Sciatic nerve (tissue), 2 donors: ENCODE measurements at places on chromosomes 12 and 14.
A peak's percentile ranks its signal among the peaks of the same experiment; 100 is the strongest.

- DNase-seq: no peak
These were observed 21.8 kb downstream of the PLEKHG3 start for GRCh38 chr14:64725879-64726584.

DNA sequence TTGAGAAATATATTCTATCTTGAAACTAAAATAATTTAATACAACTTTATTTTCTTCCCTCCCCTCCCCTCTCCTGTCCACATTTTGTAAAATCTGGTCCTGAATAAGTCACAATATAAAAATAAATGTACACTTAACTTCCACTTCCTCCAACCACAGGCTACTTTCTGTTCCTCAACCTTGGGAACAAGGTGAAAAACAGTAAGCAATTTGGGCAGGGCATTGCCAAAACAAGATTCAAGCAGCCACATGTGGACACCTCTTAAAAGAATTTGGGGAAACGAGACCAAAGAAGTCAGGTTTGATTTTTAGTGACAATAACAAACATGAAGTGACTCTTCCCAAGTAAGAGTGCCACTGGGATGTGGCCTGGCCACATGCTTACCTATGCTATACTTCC lies 115.7 kb downstream of the PTPRQ start:
- DNase-seq: no peak

- no peak for DNase-seq
These were observed 7.6 kb downstream of the SUSD6 start for GRCh38 chr14:69619012-69619411.

DNA sequence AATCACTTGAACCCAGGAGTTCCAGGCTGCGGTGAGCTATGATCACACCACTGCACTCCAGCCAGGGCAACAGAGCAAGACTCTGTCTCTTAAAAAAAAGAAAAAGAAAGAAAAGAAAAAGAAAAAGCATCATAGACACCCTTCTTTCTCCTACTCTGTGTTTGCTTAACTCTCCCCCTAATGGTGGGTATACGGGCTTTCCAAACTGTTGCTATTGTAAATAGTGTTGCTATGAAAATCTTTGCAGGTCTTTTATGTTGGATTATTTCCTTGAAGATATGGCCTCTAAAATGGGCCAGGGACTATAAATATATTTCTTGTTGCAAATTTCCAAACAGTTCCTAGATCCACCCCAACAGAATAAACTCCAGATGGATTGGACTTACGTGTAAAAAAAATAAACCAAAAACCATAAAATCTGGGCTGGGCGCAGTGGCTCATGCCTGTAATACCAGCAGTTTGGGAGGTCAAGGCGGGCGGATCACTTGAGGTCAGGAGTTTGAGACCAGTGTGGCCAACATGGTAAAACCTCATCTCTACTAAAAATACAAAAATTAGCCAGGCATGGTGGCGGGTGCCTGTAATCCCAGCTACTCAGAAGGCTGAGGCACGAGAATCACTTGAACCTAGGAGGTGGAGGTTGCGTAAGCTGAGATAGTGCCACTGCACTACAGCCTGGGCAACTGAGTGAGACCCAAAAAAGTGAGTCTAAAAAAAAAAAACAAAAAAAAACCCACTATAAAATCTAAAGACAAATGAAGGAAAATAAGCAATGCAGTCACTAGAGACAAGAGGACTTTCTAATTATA lies 25.9 kb downstream of the NFKBIA start:
- DNase-seq: no peak

DNA sequence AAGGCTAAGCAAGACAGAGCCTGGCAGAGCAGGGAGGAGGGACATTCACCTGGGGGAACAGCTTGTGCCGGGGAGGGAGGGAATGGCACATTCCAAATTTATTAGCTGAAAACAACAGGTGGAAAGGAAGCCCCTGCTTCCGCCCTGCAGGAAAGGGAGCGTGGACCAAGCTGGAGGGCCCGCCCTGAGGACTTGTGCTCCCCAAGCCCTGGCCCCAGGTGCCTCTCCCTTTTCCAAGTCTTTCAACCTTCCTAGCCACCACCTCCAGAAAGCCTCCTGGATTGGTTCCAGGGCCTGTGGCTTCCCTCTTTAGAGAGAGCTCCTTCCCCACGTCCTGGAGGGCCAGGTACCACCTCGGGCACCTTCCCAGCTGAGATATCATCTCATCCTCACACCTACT lies 2.7 kb downstream of the DEGS2 start:
- DNase-seq: no peak

- DNase-seq: no peak
These were observed 68.5 kb upstream of the LGR5 start for GRCh38 chr12:71371122-71371521.

GRCh38 chr14:94863366-94863765 lies 93.5 kb upstream of the GSC start:
- DNase-seq: no peak

- no peak for DNase-seq
These were observed 307.2 kb downstream of the ATP23 start for GRCh38 chr12:58248599-58248998.

DNA sequence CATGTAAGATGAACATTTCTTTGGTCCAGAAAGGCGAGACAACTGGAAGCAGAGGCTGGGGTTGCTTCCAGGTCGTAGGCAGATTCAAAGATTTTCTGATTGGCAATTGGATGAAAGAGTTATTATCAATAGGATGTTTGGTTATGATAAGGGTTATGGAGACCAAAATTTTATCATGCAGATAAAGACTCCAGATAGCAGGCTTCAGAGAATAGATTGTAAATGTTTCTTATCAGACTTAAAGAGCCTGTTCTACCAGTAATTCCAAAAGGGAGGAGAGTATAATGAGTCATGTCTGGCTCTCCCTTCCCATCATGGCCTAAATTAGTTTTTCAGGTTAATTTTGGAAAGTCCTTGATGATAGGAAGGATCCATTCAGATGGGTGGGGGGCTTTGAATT lies 55.6 kb downstream of the C14orf39 start:
- DNase-seq: no peak

DNA sequence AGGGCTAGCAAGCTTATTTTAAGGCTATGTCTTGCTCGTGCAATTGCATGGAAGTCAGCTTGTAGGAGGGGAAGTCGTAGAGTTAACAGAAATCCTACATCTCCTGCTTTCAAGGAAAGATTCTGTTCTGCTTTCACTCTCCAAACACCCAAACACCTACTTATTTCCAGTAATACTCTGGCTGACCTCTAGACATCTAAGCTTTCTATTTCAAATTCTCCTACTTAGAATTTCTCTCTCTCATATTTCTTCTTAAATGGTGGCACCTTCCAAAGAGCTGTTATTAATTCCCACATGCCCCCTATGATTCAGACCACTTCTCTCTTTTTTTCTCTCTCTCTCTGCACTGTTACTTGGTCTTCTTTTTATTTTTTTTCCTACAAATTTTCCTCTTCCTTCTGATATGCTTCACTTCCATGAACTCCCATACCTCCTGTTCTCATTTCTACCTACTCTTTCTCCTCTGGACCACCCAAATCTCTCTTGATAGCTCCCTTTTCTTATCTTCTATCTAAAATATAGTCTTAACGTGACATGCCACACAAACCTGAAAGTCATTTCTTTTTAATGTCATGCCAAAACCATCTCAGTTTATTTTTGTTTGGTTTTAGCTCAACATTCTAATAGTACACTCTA lies 90.8 kb downstream of the RPS6KA5 start:
- DNase-seq: no peak

DNA sequence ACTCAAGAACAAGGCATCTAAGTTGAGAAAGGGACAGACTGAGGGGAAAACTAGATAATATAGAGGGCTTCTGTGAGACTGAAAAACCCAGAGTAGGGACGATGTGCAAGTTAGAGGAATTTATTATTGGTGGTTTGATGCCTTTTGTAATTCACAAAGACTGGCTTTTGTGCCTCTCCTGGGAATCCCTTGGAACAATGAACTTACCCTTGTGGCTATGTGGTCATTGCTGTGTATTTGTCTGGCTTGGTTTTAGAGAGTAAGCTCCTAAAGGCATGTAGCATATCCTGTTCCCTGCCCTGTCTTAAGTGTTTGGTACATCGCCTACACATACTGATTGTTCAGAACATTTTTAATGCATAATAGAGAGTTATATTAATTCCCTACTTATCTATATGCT lies 26.6 kb downstream of the DCN start:
- DNase-seq: no peak

- DNase-seq: no peak
These were observed 12.7 kb upstream of the DNAH10 start for GRCh38 chr12:123749355-123749754.

DNA sequence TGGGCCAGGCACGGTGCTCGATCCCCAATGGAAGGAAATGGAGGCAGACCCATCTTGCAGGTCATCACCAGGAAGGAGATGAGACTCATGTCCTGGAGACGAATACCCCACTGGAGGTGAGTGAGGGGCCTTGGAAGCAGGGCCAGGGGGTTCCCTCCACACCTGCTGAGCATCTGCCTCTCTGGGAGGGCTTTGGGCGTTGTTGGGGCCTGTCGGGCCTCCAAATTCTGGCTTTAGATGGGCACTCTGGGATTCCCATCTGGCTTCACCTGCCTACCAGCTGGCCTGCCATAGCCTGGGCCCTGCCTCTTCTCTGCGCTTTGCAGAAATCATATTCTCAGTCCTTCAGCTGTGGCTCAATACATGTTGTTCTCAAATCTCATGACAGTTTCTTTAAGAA lies 13.9 kb downstream of the RTL1 start:
- no peak for DNase-seq

DNA sequence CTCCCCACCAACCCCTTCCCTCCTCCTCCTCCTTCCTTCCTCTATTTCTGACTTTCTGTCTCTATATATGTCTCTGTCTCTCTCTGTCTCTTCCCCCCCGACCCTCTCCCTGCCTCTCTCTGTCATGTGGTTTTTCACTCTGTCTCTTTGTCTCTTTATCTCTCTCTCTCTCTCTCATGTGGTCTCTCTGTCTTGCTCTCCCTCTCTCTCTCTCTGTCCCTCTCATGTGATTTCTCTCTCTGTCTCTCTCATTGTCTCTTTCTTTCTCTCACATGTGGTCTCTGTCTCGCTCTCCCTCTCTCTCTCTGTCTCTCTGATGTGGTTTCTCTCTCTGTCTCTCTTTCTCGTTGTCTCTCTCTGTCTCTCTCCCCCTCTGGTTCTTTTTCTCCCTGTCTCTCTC lies 59.3 kb downstream of the PHETA1 start:
- no peak for DNase-seq

GRCh38 chr12:55707841-55708694 lies at the start of gene ITGA7:
ITGA7 (minus strand) TSS chr12:55707904; CDS start chr12:55707682, 222 bp downstream.
- peak; percentile 89 for DNase-seq

DNA sequence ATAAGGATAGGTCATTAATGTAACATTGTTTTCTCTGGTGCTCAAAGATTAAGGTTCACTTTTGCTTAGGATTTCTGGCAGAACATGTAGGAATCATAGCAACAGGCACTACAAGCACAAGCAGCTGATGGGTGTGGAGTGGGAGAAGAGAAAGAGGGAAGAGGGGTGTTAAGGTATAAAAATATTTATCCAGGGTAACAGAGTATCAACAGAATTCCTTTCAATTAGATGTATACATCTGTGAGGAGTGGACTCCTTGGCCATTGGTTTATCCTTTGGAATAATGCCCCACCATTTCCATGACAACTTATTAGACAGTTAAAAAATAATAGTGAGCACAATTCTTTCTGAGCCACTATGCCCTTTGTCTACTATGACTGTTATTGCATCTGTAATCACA lies 388.3 kb upstream of the DDHD1 start:
- DNase-seq: no peak

DNA sequence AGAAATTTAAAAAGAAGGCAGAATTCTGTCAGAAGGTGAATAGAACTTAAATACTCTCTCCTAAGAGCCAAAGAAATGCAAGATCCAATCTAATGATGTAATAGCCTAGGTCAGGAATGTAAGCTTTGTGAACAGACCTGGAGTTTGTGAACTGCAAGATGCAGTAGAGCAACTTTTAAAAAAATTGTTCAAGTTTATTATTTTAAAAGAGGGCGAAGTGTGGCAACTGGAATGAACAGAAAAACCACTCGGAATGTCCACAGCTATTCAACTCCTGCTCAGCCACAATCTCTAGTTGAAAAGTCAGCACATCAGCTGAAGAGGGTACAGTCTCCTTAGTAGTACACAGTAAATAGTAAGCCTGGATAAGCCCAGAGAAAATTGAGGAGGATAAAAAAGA lies 228.8 kb downstream of the PPFIA2 start:
- no peak for DNase-seq

DNA sequence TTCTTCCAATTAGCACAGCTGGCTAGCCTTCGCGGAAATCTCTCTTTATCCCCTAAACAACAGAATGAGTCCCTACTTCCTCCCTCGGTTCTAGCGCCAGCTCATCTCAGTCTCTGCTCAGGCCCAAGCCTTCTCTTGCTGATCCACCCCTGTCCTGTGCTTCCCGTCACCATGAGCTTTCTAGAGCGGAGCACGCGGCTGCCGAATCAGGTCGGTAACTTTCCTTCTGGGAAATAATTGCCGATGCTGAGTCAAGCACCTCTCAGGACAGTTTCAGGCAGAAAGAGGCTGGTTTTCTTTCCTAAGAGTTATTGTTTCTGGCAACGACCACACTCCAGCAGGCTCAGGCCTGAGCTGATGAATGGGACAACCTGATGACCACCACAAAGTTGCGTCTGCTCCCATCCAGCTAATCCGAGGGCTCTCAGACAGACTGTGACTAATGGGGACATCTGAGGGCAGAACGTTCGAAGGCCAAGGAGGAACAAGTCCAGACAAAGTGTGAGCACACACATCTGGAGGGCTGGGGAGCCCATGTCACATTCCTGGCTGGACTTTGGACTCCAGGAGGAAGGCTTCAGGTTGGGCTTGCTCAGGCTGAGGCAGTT lies 13.6 kb upstream of the GPR68 start:
- DNase-seq: no peak
